ENCODE measurements at places on chromosomes 2 and 18. TPM values are rescaled to one million over a fixed set of nuclear protein-coding genes. Genes with fewer than 3 reads are reported as not detected.

The BCL2 gene
- 2.3 TPM for total RNA-seq

- DNase-seq = no peak
- no peak overlapping the region for H3K4me3 ChIP-seq
- no peaks in the 10 kb centered on the region for H3K27me3 ChIP-seq
- H3K27ac ChIP-seq = no peak overlapping the region
- peaks cover 3% of the 10 kb centered on the region for H3K36me3 ChIP-seq
These were observed 813.3 kb downstream of the SLC4A3 start for GRCh38 chr2:220440731-220441130.

- peaks cover 21% of the 10 kb centered on the region for H3K4me1 ChIP-seq
- no peak overlapping the region for H3K27ac ChIP-seq
- no peak for DNase-seq
- no peaks in the 10 kb centered on the region for H3K27me3 ChIP-seq
- peaks cover 29% of the 10 kb centered on the region for H3K36me3 ChIP-seq
These were observed 277.1 kb upstream of the CCDC68 start for GRCh38 chr18:55236150-55236931.

The LHCGR gene
- total RNA-seq = 0.31 TPM

The KCNG2 gene
- total RNA-seq = 0.34 TPM

The SLC9A2 gene
- total RNA-seq = 0.11 TPM

DNA sequence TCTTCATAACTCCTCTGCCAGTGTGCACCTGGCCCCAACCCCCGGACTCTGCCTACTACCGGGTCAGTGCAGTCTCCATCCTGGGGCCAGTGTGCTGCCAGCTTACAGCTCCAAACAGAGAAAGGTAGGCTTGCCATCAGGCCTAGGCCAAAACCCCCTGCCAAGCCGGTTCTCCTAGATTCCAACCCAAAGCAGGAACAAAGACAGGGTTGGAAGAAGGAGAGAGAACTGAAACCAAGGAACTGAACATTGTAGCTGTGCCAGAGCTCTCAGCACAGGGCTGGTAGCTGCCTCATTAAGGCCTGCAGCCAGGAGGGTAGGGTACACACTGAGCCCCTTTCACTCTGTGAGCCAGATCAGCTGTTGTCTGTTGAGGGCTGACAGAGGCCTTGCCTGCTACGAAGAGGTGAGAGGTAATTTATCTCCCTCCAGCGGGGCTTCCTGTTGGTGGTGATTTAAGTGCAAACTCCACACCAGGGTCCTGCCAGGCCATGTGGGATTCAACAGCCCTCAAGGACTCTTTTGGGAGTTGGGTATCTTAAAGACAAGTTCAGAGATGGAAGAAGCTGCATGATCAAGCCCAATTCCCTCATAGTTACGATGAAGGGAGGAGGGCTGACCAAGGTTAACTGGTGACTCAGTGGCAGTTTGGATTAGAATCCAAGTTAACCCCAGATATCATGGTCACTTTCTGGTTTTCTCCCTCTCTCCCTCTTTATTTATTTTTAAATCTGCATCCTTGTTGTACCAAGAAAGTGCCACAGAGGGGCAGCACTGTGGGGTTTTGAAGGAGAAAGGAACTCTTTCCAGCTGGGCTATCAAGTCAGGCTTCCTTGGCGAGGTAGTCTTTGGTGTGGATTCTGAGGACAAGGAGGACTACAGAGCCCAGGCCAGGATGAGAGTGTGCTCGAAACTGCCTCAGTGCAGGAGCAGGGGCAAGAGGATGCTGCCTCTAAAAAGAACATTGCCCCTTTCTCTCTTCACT lies 48.1 kb downstream of the CYRIA start:
- no peaks in the 10 kb centered on the region for H3K27me3 ChIP-seq
- no peaks in the 10 kb centered on the region for H3K36me3 ChIP-seq
- H3K4me1 ChIP-seq = peaks cover 26% of the 10 kb centered on the region
- peak; percentile 54 for DNase-seq
- H3K27ac ChIP-seq = no peak overlapping the region

DNA sequence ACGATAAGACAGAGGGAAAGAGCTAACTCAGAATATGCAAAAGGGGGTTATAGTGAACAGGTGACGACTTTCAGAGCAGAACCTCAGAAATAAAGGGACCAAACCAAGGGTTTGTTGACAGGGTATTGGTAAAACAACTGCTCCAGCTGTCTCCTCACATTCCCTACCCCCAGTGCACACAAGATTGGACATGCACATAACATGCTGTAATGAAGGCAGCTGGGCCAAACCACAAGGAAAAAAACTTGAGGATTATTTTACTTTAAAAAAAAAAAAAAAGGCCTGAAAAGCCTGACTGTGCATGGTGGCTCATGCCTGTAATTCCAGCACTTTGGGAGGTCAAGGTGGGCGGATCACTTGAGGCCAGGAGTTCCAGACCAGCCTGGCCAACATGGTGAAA lies 3.5 kb downstream of the RBM43 start:
- H3K4me3 ChIP-seq = no peak overlapping the region
- no peak overlapping the region for H3K27ac ChIP-seq
- peaks cover 26% of the 10 kb centered on the region for H3K4me1 ChIP-seq
- H3K36me3 ChIP-seq = peaks cover 2% of the 10 kb centered on the region
- H3K27me3 ChIP-seq = no peaks in the 10 kb centered on the region
- DNase-seq = no peak

The FN1 gene
- total RNA-seq = 111 TPM

DNA sequence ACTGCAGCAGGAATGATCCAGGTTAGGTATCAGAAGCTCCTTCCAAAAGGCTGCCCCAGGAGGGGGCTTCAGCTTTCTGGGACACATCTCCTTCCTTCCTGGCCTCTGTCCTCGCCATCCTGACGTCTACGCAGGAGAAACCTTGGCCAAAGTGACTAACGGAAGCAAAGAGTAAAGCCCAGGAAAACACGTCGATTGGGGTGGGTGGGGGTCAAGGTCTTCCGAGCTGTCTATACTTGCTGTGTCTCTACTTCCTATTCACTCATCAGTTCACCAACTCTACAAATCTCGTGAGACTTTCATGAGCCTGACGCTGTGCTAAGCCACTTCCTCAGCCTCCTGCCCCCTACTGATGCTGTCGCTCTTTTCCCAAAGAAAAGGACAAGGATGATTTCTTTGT lies 212.6 kb downstream of the TNS1 start:
- peaks cover 14% of the 10 kb centered on the region for H3K27me3 ChIP-seq
- peaks cover 14% of the 10 kb centered on the region for H3K4me1 ChIP-seq
- DNase-seq = no peak

GRCh38 chr18:29171892-29172755 lies 995.2 kb upstream of the CDH2 start:
- no peak overlapping the region for H3K27ac ChIP-seq
- peaks cover 7% of the 10 kb centered on the region for H3K36me3 ChIP-seq
- DNase-seq = no peak
- H3K27me3 ChIP-seq = no peaks in the 10 kb centered on the region

GRCh38 chr18:46412916-46413315 lies 244.1 kb downstream of the LOXHD1 start:
- no peak for DNase-seq
- H3K4me1 ChIP-seq = peaks cover 58% of the 10 kb centered on the region
- H3K27me3 ChIP-seq = no peaks in the 10 kb centered on the region
- no peak overlapping the region for H3K27ac ChIP-seq
- no peak overlapping the region for H3K4me3 ChIP-seq

The GALM gene
- total RNA-seq = 13.5 TPM

DNA sequence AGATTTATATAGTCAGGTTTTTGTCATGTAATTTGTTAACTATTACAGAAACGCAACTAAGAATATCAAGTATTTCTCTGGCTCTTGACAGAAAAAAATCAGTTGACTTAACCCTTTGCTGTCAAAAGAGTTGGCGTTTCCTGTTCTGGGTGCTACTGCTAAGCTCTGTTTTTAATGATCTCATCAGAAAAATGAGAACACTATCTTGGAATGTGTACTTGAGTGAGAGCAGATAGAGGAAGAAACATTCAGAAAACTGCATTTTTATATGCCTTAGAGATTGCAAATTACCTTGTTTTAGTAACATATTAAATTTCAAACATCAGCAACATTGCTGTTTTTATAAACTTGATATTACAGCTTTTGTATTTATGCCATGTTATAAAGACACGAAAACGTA lies 297.9 kb downstream of the RDH14 start:
- H3K4me3 ChIP-seq = no peak overlapping the region
- DNase-seq = no peak
- H3K27me3 ChIP-seq = no peaks in the 10 kb centered on the region
- H3K4me1 ChIP-seq = no peaks in the 10 kb centered on the region

DNA sequence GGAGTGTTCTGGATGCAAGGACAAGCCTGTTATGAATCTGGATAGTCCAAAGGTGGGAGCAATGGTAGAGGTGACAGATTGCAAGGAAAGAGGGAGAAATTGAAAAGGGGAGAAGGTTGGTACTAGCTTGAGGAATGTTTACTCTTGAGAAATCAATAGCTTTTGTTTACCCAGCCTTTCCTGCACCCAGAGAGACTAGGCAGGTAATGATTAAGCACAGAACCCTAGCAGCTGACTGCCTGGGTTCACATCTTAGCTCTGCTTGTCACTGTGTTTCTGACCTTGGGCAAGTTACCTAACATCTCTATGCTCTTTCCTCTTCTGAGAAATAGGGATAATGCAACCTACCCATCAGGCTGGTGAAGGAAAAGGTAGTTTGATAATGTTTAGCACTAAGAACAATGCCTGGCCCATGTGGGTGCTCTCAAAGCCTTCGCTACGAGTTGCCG lies 178.6 kb downstream of the MGAT5 start:
- peaks cover 59% of the 10 kb centered on the region for H3K27me3 ChIP-seq
- no peak overlapping the region for H3K27ac ChIP-seq
- no peak for DNase-seq
- H3K4me1 ChIP-seq = peaks cover 17% of the 10 kb centered on the region
- no peak overlapping the region for H3K4me3 ChIP-seq

The ANKRD53 gene
- total RNA-seq = 0.39 TPM

DNA sequence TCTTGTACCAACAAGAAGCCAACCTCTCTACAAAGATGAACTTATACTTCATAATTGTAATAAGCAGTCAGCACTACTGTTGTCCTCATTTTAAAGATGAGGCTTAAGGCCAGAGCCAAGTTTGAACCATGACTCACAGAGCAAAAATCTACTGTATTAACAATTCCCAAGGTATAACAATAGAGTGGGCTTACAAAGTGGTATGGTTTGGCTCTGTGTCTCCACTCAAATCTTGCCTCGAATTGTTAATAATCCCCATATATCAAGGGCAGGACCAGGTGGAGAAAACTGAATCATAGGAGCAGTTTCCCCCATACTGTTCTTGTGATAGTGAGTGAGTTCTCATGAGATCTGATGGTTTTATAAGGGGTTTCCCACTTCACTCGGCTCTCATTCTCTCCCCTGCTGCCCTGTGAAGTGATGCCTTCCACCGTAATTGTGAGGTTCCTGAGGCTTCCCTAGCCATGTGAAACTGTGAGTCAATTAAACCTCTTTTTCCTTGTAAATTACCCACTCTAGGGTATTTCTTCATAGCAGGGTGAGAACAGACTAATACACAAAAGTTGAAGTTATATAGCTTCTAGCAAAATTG lies 19.5 kb downstream of the MRPL44 start:
- H3K27ac ChIP-seq = no peak overlapping the region
- no peaks in the 10 kb centered on the region for H3K27me3 ChIP-seq
- no peak for DNase-seq
- peaks cover 6% of the 10 kb centered on the region for H3K4me1 ChIP-seq

The FOXD4L1 gene
- 0.09 TPM for total RNA-seq

GRCh38 chr2:219460424-219460926 lies 25.8 kb downstream of the SPEG start:
- H3K27me3 ChIP-seq = no peaks in the 10 kb centered on the region
- H3K27ac ChIP-seq = no peak overlapping the region
- peaks cover 31% of the 10 kb centered on the region for H3K4me1 ChIP-seq
- peak; percentile 69 for DNase-seq
- peaks cover 8% of the 10 kb centered on the region for H3K36me3 ChIP-seq

The PLGLB2 gene
- 0.15 TPM for total RNA-seq

GRCh38 chr18:48140731-48141130 lies 210.3 kb upstream of the SMAD2 start:
- peaks cover 40% of the 10 kb centered on the region for H3K4me1 ChIP-seq
- H3K36me3 ChIP-seq = no peaks in the 10 kb centered on the region
- no peak overlapping the region for H3K27ac ChIP-seq
- H3K4me3 ChIP-seq = no peak overlapping the region
- H3K27me3 ChIP-seq = peaks cover 40% of the 10 kb centered on the region

DNA sequence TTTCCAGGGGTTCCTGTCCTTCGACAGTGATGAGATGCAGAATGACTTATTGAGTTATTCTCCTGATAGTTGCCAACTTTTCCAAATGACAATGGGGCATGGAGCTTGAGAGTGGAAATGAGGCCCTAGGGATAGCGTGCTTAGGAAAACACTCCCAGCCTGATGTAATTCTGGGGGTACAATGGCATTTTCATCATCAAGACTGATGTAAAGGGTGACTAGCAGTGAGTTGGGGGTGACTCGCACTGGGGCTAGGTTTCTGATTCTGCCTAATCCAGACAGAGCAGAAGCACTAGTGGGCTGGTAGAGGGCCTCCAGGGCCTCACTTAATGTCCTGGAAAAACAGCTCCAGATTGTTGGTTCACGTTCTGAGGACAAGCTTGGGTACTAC lies 34.0 kb upstream of the IL37 start:
- H3K36me3 ChIP-seq = no peaks in the 10 kb centered on the region
- no peak overlapping the region for H3K27ac ChIP-seq
- no peaks in the 10 kb centered on the region for H3K4me1 ChIP-seq
- no peak overlapping the region for H3K4me3 ChIP-seq
- no peak for DNase-seq

- no peaks in the 10 kb centered on the region for H3K36me3 ChIP-seq
- H3K4me3 ChIP-seq = no peak overlapping the region
- no peak overlapping the region for H3K27ac ChIP-seq
- peaks cover 14% of the 10 kb centered on the region for H3K27me3 ChIP-seq
- no peaks in the 10 kb centered on the region for H3K4me1 ChIP-seq
These were observed 311.4 kb downstream of the LRRTM1 start for GRCh38 chr2:79993144-79993543.

DNA sequence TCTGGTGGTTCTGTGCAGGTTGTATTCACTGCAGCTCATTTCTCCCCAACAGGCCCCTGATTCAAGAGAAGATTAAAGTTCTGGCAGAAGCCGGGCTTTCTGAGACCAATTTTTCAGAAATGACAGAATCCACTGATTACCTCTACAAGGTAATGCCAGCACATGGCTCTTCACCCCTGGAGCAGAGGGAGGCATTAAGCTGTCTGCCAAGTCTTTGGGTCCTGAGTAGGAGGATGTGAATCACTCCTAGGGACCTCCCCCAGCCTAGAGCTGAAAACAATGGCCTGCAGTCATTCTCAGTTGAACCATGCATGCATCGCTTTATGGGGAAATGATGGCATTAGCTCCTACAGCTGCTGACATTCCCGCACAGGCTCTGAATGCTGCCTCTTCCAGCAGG lies 20.5 kb upstream of the RPL37A start:
- H3K36me3 ChIP-seq = peaks cover 12% of the 10 kb centered on the region
- H3K27me3 ChIP-seq = no peaks in the 10 kb centered on the region
- peaks cover 10% of the 10 kb centered on the region for H3K4me1 ChIP-seq
- no peak for DNase-seq

The TWIST2 gene
- total RNA-seq = 5.7 TPM

DNA sequence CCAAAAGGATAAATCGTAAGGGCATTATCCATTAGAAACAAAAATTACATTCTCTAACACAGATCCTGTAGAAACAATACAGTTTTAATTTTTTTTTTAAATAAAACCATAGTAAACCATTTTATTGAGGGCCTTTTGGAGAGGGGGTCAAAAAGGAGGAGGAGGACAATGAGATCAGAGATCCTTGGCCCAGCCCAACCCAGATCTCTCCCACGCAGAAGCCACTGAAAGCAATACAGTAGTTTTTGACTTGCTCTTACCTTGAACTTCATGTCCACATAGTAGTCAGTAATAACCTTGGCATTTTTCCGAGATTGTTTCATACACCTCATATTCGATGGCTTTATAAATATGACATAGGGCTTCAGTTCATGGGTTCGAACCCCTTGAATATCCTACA lies 4.1 kb upstream of the TMEM237 start:
- H3K4me1 ChIP-seq = peaks cover 9% of the 10 kb centered on the region
- no peak overlapping the region for H3K4me3 ChIP-seq
- no peaks in the 10 kb centered on the region for H3K36me3 ChIP-seq
- no peak overlapping the region for H3K27ac ChIP-seq
- no peaks in the 10 kb centered on the region for H3K27me3 ChIP-seq

The LONRF2 gene
- total RNA-seq = 0.33 TPM
